ENCODE measurements at places on chromosomes 3 and 15.

DNA sequence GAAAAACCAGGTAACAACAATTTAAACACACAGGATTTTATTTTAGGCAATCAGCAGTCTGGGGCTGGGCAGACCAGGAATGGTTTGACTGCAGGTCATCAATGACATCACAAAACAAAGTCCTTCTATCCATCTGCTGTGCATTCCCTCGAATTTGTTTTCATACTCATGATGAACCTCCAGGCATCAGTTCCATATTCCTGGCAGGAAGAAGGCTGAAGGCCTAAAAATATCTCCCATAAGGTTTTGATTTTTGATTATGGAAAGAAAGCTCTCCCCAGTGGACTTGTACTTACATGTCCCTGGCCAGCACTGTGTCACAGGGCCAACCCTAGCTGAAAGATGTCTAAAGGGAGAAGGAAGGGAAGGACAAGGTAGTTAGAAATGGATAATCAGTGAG lies 107.4 kb downstream of the PEAK1 start:
- DNase-seq: no peak

GRCh38 chr3:152835601-152836102 lies 721 bp downstream of the P2RY1 start:
- DNase-seq: no peak

GRCh38 chr3:151357463-151357850 lies 27.1 kb downstream of the P2RY12 start:
- no peak for DNase-seq

DNA sequence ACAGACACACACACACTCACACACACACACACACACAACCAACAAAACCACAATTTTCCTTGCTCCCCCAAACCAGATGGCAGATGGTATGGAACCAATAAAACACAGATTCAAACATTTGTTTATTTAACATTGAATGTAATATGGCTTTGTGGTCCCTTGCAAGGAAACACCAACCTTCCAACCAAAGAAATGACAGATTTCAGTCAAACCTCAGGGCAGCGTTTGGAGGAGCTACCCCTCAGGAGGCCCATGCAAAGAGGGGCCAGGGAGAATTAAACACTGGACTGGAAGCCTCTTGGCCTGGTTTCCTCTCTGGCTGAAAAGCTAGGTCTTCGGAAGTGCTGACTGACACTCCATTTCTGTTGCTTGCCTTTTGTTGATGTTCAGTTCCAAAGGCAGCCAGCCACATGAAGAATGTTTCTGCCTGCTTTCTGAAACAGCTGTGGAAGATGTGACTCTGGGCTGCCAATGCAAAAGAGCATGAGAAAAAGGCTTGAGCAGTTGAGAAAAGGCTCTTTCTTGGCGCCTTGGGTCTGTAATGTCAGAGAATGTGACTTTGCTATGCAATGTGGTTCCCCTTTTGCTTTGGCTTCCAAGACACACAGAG lies 296.1 kb downstream of the RPLP1 start:
- DNase-seq: no peak

DNA sequence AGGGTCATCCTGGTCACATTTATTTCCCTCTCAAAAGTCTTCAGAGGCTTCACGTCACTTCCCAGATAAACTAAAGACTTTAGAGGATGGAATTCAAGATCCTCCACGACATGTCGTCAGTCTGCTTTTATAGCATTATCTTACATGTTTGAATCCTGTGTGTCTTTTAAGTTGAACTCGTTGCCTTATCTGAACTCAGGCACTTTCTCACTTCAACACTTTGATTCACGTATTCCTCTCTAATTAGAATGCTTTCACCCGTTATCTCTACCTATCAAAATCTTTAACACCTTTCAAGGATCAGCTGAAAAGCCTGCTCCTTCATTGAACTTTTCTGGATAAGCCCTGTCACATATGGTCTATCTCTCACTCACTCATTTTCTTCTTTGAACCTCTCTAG lies 97.1 kb downstream of the MAP2K5 start:
- no peak for DNase-seq

Measured in nucleus accumbens (tissue), 56 donors.